Small intestine (tissue), 16 donors: ENCODE measurements at places on chromosomes 16 and 17. TPM values are rescaled to one million over a fixed set of nuclear protein-coding genes. Genes with fewer than 3 reads are reported as not detected.

Gene NTN1
- 13.2 TPM for polyA plus RNA-seq

Gene NPIPA3
- 0.78 TPM for polyA plus RNA-seq

Gene DHRS7C
- 1.1 TPM for polyA plus RNA-seq

Gene TBC1D3C
- not detected for polyA plus RNA-seq

Gene DNAH9
- polyA plus RNA-seq = 0.07 TPM

Gene DOK4
- polyA plus RNA-seq = 112 TPM

Gene CYGB
- 35.4 TPM for polyA plus RNA-seq

Gene COX10
- polyA plus RNA-seq = 10.8 TPM

Gene CDT1
- 1.1 TPM for polyA plus RNA-seq
